ENCODE measurements at places on chromosomes 6 and 20.
A peak's percentile ranks its signal among the peaks of the same experiment; 100 is the strongest.

- no peak for DNase-seq
Measured at GRCh38 chr6:17013701-17014100, 88.1 kb upstream of the STMND1 start.

- no peak for DNase-seq
Measured at GRCh38 chr6:20117474-20117873, 94.8 kb downstream of the MBOAT1 start.

DNA sequence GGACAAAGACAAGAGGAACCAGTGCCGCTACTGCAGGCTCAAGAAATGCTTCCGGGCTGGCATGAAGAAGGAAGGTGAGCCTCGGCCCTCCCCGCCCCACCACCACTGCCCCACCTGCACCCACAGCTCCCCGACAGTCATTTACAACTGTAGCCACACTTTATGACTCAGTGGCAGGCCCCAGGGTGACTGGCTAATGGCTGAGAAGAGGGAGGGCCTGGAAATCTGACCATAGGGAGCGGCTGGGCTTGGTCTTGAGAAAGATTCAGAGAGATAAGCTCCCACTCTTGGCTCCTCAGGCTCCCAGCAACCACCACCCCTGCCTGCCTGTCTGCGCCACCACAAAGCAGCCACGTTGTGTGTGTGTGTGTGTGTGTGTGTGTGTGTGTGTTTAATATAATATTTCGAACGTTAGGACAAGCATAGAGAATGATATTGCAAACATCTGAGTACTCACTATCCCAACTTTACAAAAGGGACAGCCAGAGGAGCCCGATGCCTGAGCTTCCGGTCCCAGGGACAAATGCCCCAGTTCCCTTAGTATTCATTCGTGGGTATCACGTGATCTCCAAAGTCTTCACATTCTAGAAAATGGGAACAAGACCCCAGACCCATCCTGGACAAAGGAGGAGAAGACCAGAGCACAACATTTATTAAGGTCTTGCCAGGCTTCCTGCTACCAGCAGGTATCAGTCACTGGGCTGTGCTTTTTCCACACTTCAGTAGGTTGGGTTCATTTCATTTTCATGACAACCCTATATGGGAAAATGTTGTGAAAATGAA, 52.1 kb downstream of the HNF4A start:
- DNase-seq = no peak

DNA sequence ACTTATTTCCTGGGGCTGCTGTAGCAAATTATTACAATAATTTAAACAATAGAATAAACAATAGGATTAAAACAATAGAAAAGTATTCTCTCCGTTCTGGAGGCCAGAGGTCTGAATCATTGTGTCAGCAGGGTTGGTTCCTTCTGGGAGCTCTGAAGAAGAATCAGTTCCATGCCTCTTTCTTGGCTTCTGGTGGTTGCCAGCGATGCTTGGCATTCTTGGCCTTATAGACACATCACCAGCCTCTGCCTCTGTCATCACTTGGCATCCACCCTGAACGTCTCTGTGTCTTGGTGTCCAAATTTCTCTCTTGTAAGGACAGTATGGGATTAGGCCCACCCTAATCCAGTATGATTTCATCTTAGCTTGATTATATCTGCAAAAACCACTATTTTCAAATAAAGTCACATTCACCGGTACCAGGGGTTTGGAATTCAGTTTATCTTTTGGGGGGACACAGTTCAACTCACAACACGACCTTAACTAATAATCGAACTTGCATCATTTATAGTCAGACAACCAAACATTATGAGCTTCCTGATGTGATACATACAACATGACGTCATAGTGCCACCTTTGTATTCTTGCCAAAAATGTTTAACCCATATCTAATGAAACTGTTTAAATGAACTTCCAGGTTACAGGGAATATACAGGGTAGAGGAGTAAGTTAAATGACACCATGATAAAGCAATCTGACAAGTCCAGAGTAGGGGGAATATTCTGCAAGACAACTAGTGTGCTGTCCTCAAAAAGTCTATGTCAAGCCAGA, 84.7 kb upstream of the RNF24 start:
- no peak for DNase-seq

DNA sequence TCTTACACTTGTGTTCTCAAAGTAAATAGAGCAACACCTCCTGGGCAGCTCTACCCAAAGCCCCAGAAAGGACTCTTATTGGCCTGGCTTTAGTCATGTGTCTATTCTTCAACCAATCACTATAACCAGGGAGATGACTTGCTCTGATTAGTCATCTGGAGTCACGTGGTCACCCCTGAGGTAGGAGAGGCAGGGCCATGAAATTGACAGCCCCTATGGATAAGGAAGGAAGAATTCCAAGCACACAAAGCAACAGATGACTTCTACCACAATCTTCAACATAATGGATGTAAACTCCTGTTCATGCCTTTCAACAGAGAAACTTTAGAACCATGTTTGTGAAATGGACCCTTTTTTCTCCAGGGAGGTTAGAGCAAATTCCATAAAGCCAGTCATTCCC, 24.6 kb upstream of the EYA2 start:
- no peak for DNase-seq

DNA sequence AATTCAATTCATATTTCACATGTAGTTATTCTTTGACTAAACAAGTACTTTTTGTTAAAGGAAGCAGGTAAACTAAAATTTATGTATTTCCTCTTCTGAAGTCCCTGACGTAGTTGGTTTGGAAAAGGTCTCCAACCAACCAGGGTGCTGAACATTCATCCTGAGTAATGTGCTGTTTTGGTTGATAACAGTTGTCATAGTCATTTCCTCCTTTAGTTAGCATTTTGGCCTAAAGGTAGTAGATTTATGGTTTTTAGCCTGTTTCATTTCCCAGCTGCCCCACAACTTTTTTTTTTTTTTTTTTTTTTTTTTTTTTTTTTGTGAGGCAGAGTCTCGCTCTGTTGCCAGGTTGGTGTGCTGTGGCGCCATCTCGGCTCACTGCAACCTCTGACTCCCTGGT, 382.8 kb upstream of the FLRT3 start:
- DNase-seq = no peak

DNA sequence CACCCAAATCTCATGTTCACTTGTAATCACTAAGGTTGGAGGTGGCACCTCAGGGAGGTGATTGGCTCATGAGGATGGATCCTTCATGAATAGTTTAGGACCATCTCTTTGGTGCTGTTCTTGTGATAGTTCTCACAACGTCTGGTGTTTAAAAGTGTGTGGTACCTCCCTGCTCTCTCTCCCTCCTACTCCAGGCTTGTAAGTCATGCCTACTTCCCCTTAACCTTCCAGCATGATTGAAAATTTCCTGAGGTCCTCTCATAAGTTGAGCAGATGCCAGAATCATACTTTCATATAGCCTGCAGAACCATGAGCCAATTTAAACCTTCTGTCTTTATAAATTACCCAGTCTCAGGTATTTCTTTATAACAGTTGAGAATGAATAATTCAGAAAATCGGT, 16.6 kb downstream of the HLA-A start:
- no peak for DNase-seq

DNA sequence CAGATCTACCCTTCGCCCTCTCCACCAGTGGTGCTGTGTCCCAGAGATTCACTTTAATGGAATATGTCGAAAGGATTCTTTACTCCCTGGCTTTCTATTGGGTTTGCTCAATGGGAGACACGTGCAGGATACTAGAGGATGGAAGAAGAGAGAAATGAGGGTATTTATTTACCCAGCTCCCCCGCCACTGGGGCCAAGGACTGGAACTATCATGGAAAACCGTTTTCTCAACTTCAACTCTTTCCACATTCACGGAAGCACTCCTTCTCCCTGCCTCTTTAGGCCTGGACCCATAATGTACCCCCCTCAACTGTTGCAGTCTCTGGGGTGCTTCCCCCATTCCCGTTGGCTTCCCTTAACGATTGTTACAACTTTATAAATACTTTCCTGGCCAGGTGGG, 26.6 kb upstream of the RALY start:
- DNase-seq = no peak

DNA sequence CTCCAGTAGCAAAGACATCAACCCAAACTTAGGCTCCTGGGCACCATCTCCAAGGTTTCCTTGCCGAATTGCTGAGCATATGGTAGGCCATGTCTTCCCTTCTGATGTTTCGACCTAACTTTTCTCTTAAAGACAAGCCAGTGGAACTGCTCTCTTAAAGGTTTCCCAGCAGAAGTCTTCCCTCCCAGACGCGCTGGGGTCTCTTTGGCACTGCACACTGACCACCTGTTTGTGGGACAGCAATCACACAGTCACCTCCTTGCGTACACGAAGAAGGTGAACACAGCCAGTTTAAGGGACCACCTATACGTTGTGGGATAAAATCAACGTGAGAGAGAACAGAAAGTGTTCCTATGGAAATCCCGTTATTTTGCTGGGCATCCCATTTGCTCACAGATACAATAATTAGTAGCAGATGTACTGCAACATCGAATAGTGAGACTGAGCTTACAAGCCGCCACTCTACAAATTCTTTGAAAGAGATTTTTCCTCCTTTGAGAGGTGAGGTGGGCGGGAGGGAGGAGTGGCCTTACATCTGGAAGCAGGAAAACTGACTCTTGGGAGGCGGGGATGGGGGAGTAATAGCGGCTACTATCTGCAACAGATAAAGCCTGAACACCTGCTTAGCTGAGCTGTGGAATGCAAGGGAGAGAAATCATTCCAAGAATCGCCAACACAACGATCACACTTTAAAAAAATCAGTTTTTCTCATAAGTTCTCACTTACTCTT, 9.9 kb downstream of the GRIK2 start:
- DNase-seq = no peak

DNA sequence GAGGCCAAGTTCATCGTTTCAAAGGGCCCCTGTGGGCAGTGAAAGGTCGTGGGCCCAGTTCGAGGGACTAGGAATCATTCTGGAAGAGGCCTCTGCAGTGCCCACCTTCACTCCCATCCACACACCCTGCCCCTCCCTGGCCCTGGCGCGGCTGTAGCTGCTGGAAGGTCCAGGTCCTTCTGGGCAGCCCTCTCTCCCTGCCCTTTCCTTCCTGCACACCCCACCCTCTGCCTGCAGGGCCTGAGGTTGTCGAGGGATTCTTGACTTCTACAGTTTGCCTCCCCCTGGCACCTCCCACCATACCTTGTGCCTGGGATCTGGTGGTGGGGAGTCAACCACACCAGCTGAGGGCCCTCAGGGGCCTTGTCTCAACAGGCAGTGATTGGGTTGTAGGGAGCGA, 4.5 kb upstream of the MYT1 start:
- DNase-seq = no peak

GRCh38 chr6:88360203-88360797, 194.2 kb upstream of the CNR1 start:
- no peak for DNase-seq

- no peak for DNase-seq
Measured at GRCh38 chr6:11810039-11810541, 31.5 kb upstream of the ADTRP start.

DNA sequence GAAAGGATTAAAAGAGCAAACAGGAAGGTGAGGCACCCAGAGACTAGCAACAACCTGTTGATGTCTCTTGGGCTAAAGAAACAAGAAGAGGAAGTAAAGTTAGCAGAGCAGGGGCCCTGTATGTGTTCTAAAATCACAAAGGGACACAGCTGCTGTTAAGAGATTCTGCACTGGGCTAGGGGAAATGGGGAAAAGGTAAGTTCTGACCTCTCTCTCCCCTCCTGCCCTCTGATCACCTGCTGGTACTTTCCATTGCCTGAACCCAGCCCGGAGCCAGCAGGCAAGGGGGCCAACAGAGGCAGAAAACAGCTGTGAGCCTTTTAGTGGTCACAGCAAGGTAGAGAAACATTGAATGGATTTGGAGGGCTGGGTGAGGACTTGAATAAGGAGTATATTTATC, 13.5 kb upstream of the CNR1 start:
- DNase-seq = no peak

- DNase-seq = no peak
Measured at GRCh38 chr20:53917145-53918019, 153.0 kb downstream of the BCAS1 start.

GRCh38 chr6:56445818-56446217, 196.9 kb downstream of the DST start:
- DNase-seq = no peak

- DNase-seq = peak; percentile 44
Measured at GRCh38 chr20:38806855-38807655, 1.6 kb downstream of the PPP1R16B start.

GRCh38 chr6:134170844-134171243, 118.4 kb upstream of the SLC2A12 start:
- no peak for DNase-seq

DNA sequence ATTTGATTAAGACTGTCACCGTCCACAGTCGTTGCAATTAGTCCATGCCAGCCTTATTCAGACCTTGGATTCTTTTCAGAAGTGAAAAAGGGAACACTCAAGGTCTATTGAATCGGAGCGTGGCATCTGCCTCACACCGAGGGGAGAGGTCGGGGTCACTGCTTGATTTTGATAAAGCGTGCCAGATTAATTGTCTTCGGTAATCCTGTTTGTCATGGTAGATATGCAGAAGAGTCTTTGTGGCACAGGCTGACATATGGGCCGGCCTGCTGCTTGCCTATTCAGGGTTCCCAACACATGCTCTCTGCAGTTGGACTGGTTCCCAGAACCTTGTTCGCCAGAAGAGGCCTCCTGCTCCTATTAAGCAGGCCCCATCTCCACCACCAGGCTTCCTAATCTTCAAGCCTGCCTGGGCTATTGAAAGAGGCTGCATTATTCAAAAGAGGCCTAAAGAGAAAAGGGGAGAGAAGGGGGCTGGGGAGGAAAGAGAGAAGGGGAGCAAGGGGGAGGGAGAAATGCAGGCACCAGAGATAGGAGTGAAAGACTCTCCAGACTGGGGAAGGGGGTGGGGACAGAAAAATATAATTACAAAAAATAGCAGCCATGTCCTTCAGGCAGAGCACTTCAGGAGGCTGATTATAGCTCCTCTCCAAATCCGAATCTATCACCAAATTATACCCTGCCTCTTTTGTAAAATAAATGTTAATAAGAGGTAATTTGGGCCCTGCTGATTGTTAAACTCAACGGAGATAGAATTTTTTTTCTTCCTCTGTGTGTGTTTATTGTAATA, 611.3 kb downstream of the HDGFL1 start:
- DNase-seq = no peak

DNA sequence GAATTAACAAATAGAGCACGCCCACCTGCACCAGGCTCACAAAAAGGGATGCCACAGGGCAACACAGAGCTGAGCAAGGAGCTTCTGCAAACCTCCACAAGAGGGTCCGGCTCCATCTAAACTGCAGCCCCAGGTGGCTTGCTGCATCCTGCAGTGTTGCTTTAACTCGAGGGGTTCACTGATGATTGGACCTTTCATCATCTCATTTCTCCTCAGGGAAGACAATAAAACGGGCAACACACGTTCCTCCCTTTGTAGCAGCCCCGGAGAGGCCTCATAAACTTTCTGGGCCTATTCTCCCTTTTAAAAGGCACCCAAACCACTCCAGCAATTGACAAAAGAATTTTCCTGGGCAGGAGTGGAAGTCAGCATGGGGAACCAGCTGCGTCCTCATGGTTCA, 161.5 kb upstream of the CDH4 start:
- no peak for DNase-seq

DNA sequence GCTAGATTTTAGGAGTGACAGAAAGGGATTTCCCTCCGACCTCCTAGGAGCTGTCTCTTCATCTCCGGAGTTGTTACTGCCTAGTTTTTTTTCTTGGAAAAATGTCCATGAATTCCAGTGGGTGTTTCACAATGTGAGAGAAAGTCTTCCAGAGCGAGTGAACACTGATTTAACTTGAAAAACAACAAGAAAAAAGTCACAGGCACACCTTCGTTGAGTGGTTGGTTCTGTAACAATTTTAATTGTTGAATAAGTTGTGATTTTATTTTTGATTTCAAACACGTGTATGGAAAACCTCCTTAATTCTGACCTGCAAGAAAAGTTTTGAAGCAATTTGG, 2.9 kb downstream of the TFAP2C start:
- no peak for DNase-seq
